Right kidney (tissue), 9 donors: ENCODE measurements at places on chromosomes 5 and 9.

DNA sequence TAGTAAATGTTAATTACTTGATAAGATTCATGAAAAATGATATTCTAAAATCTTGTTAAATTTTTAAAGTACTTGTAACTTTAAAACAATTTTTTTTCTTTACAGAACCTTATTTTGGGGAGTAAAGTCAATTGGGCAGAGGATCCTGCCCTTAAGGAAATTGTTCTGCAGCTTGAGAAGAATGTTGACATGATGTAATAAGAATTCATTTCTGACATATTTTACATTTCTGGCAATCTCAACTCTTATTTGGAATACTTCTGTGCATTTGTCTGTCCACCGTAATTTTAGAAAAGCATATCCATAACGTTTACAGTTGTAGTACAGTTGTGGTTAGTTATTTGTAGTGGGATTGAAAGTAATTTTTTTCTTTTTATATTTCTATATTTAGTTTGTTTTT, 20.2 kb downstream of the CENPH start:
- DNase-seq = no peak

DNA sequence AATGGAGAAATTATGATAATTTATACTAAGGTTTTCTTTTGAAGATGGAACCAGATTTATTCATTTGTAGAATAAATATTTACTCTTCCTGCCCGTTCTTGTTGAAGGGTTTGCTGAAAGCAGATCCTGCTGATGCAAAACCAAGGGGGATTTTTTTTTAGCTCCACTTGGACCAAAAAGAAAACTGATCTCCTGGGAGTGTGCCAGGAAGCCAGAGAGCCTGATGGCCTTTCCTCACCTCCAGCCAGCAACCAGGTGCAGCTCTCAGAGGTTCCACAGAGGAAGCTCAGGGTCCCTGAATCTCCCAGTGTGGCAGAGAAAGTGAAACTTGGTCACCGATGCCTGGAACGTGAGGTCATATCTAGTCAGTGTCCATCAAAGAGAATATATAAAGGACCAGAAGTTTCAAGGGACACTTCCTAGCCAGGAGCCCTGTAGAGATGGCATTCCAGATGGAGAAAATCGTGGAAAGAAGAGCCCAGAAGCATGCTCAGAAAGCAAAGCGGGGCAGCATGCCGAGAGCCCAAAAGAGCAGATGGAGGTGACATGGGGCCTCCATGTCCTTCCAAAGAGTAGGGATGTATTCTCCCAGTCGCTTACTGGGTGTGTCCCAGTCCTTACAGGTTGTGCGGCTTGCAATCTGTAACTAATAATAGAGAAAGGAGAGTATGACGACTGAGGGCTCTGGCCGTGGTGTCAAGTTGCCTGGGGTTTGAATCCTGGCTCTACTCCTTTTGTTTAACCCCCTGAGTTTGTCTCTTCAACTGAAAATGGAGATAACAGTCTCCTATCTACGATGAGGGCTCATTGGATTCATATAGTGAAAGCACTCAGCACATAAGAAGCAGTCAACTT, 12.2 kb downstream of the AFAP1L1 start:
- no peak for DNase-seq

DNA sequence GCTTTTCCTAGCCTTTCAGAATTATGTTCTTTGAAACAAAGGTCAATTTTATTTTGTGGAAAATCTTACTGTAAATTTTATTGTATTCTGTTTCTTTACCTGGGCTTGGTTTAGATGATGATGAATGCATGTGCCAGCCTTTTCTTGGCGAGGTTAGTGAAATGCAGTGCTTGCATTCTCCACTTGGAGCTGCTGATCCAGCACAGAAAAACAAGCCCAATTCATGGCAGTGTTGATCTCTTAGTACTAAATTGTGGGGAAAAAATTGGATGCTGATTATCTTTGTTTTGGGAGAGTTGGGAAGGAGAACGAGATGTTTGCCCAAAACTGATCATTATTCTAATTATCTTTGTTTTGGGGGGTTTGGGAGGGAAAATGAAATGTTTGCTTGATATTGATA, 3.7 kb downstream of the HABP4 start:
- no peak for DNase-seq

DNA sequence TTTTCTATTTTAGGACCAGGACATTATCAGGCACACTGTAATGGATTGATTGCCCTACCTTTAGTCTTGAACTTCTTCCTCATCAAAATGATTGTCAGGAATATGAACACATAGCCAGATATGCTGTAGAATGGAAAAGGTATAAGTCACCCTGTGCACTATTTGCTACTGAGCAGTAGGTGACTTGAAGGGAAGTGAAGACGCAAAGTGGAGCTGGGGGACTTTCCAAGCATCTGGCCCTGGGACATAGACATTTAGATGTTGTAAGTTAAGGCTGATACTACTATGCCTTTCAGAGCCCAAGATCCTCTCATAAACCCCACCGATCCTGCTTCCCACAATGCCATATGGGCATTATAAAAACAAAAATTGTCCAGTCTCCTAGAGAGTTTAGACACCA, 174.5 kb downstream of the DOCK8 start:
- no peak for DNase-seq

DNA sequence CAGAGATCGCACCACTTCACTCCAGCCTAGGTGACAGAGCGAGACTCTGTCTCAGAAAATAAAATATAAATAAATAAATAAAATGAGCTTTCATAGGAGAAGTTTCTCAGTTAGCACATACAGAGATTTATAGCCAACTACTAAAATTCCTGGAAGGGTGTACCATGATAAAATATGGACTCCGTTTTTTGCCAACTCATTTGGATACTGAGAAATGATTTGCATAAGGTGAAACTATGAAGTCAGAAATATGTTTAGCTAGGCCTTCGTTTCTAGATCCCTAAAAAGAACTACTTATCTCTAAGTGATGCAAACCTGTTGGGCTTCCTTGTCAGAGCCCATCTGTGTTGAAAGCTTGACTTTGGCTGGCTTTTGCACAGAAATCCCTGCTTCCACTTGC, 56.9 kb upstream of the SLC1A1 start:
- DNase-seq = no peak

DNA sequence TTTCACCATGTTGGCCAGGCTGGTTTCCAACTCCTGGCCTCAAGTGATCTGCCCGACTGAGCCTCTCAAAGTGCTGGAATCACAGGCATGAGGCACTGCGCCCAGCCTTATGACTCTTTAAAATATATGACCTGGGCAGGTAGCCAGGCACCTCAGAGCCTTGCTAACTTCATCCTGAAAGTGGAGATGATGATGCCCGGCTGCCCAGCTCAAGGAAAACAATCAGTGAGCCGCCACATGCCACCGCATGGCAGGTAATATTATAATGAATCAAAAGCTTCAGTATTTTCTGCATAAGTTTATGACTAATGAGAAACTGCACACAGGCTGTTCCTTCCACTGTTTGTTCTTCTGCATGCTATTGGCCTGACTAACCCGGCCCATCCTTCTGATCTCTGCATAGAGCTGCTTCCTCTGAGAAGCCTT, 30.4 kb upstream of the DMRT1 start:
- DNase-seq = no peak

DNA sequence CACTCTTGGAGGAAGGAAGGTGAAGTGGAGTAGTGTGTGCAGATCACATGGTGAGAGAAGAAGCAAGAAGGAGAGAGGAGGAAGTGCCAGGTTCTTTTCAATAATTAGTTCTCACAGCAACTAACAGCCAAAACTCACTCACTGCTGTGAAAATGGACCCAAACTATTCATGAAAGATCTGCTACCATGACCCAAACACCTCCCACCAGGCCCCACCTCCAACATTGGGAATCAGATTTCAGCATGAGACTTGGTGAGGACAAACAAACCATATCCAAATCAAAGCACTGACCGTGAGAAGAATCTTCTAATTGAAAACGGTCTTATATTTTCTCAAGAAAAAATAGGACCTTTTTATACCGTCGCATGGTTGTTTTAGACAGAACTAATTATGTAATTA, 468.7 kb upstream of the TYRP1 start:
- DNase-seq = no peak

GRCh38 chr9:119634006-119634405, 264.8 kb upstream of the BRINP1 start:
- DNase-seq = no peak

DNA sequence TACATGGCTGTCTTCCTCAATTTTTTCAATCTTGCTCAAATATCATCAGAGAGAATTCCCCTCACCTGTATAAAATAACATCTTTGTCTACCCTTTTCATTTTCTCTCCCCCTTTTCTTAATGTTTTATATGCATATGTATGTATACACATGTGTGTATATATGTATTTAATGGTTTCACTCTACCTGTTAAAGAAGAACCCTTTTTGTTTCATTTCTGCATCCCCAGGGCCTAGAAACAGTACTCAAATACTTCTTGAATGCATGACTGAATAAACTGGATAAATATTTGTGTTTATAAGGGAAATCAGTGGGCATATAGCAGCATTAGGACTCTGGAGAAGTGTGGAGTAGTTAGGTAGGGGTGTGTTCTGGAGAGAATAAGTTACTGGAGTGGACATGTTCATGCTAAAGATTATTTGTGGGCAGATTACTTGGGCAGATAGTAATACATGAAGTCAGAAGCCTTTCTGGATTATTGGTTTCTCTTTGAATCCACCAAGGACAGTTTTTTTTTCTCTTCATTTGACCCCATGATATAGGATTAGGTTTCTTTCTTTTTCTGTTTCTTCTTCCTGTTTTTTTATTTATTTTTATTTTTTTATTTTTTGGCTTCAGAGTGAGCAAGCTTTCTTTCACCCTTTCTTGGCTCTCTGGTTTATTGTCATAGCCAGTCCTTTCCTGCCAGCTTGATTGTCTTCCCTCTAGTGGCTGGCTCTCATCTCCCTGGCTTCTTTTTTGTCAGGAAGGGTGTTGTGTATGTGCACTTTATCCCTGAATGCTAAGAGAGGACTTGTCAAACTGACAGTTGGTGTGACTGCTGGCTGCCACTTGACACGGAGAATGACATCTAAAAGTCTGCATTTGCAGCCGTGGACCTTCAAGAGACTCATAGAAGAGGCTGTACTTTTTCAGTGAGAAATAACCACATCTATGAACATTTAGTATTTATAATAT, 89.3 kb downstream of the ZCCHC7 start:
- no peak for DNase-seq

GRCh38 chr9:31030741-31031202, 1353.7 kb upstream of the ACO1 start:
- no peak for DNase-seq

DNA sequence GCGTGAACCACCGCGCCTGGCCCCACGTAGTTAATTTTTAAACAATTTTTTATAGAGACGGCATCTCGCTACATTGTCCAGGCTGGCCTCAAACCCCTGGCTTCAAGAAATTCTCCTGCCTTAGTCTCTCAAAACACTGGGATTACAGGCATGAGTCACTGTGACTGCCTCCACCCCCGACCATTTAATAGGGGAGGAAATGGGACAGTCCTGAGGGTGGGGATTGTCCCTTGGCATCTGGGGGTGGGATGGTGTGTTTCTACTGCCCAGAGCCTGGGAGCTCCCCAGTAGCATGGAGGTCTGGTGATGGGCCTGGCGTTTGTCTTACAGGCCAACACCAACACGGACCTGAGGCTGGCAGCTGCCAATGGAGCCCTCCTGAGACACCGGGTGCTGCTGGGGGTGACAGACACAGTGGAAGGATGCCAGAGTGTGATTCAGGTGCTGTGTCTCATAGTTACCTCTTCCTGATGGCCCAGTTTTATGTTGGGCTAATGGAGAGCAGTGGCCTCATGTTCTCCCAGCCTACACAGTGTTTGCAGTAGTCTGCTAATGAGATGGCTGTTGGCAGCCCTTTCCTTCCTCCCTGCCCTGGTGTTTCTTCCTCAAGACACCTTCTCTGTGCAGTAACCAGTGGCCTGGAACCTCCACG, 22.5 kb downstream of the TMEM268 start:
- DNase-seq = no peak

- DNase-seq = no peak
Measured at GRCh38 chr5:91122651-91123050, 260.5 kb downstream of the ARRDC3 start.

GRCh38 chr9:72855890-72856523, 96.8 kb downstream of the ALDH1A1 start:
- DNase-seq = no peak

DNA sequence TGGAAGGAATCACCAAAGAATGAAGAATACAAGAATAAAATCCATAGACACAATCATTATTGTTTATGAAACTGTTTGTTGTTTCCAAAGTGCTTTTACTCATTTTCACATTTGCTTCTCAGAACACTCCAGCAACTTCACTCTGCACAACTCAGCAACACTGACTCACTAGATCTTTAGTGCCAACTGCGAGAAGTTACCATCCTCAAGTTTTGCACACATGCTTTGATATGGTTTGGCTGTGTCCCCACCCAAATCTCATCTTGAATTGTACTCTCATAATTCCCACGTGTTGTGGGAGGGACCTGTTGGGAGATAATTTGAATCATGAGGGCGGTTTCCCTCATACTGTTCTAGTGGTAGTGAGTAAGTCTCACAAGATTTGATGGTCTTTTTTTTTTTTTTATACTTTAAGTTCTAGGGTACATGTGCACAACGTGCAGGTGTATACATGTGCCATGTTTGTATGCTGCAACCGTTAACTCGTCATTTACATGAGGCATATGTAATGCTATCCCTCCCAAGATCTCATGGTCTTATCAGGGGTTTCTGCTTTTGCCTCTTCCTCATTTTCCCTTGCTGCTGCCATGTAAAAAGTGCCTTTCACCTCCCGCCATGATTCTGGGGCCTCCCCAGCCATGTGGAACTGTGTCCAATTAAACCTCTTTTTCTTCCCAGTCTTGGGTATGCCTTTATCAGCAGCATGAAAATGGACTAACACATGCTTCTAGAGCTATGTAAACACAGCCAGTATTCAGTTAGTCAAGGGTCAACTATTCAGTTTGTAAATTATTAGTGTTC, 36.9 kb downstream of the CLINT1 start:
- DNase-seq = no peak

DNA sequence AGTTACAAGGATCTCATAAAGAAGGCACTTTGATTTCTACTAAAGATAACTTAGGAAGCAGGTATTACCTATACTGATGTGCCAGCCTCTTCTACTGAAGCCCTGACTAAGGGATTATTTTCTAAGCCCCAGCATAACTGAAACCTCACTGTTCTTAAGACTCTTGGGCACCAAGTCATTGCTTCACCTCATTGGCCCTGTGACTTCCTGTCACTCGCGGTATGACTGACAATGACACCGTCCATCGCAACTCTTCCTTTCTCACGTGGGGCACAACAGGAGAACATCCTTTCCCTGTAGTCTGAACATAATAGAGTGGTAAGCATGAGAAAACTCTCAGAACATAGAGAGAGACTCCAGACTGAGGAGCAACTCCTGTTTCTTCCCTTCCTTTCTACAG, 6.4 kb downstream of the OR2V2 start:
- no peak for DNase-seq

DNA sequence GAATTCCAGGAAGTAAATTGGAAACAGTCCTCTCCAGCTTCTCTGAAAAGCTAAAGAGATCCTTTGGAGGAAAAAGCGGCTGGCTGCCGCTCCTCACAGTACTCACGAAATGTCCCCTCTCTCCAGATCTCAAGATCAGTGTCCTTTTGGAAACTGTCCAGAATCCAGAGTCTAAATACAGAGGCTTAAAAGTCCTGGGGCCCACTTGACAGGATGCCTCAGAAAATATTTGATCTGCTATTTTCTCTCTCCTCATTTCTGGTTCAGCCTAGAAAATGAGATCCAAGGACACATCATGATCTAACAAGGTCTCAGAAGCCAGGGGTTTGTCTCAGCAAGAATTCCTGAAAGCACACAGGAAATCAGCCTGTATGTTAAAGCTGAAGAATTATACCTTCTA, 7.2 kb downstream of the C1QTNF2 start:
- no peak for DNase-seq

- no peak for DNase-seq
Measured at GRCh38 chr9:26760675-26761074, 131.9 kb downstream of the CAAP1 start.
